ENCODE measurements at places on chromosomes 7 and 10. TPM values are rescaled to one million over a fixed set of nuclear protein-coding genes. Genes with fewer than 3 reads are reported as not detected.

DNA sequence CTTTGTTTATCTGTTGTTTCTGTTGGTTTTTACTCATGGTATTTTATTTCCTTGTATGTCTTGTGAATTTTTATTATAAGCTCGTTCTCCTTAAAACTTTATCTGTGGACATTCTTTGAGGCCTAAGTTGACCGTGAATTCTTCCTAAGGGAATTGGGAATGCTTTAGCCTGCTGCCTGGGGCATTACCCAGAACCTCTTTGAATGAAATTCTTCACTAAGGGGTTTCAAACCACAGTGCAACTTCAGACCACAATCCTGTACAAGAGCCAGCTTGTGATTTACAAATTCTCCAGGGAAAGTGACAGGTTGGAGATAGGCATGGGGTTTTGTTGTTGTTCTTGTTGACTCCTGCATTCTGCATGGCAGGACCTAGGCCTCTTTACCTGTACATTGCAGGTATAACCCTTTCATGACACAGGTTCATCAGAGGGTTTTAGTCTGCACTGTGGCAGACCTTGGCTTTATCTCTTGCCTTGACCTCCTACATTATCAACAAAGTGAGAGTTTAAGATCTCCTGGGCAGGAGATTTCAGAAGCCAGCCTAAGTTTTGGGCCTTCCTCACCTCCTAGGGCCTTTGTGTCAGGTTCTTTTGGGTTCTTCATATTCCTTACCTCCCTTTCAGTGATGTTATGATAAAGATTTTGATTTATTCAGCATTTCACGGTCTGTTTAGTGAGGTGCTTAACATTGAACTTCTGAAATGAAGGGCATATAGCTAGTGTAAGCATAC is 70.2 kb downstream of the ABCC2 start:
- DNase-seq = no peak

DNA sequence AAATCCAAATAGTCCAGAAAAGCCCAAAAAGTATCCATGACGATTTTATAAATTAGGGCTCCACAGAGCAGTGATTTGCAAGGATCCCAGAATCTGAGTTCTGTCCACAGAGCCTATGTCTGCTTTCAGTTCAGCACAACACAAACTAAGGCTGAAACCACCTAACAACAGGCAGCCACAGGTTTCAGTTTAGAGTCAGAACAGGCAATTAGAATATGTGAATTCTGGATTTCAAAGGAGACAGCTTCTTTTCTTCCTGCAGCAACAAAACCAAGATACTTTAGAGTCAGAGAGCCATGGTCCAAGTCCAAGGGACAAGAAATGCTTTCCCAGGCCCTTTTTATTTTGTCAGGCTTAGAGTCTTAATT is 23.6 kb downstream of the IFIT3 start:
- no peak for DNase-seq

Gene XRCC2
- polyA plus RNA-seq = 3.4 TPM

DNA sequence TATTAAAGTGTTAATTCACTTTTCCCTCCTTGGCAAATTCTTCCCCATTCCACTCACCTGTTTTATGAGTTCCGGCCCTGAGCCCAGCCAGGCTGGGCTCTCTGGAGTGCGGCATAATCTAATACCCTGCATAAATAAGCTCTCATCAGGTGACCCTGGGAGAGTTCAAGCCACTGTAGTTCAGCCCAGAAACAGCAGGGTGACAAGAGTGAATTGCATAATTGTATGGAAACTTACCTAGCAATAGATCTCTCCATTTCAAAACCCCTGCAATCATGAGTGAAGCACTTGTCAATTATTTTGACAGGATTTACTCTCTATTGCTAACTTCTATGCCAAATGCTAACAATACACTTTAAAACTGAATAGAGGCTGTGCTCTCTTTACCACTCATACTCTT is 94.7 kb downstream of the OSBPL3 start:
- DNase-seq = no peak

DNA sequence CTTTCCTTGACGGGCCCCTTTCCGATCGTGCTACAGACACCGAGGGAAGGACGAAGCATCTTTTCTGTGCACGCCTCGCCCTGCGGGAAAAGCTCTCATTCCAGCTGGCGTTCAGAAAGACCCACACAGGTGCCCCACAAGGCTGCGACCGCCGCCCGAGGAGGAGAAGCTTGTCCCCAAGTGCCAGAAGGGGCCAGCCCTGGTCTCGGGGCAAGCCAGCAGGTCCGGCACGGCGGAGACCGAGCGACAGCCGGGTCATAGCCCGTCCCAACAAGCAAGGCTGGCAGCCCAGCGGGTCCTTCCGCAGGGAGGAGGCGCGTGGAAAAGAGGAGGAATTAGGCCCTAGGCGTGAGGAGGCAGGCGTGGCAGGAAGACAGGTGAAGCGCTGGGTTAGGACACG is 62.7 kb downstream of the TNRC18 start:
- no peak for DNase-seq

Gene NAT16
- polyA plus RNA-seq = 0.64 TPM

Gene PLXDC2
- polyA plus RNA-seq = 2.5 TPM

DNA sequence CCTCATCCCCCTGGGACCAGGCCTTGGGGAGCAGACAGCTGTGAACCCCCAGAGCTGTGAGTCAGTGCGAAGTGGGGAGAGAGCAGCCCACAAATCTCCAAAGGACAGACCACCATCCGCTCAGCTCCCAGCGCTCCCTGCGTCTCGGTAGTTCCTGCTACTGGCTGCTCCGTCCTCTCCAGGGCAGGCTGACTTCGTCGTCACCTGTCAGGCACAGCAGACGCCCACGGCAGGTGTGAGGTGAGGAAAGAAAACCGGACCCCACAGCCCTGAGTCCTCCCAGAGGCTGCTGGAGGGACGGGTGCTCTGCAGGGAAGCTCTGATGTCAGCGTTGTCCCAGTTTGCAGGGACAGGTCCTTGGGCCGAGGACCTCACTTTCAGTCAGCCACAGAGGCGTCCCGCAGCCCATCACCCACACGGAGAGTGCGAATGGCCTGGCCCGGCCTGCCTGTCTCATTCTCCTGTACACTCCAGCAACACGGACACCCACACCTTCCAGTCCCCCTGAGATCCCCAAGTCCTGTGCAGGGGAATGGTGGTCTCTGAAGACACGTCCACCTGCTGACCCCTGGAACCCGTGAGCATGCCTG is 95.2 kb downstream of the DNAJB6 start:
- DNase-seq = no peak

- DNase-seq = peak; percentile 30
Measured at GRCh38 chr7:127536741-127537140, 48.7 kb downstream of the GCC1 start.

DNA sequence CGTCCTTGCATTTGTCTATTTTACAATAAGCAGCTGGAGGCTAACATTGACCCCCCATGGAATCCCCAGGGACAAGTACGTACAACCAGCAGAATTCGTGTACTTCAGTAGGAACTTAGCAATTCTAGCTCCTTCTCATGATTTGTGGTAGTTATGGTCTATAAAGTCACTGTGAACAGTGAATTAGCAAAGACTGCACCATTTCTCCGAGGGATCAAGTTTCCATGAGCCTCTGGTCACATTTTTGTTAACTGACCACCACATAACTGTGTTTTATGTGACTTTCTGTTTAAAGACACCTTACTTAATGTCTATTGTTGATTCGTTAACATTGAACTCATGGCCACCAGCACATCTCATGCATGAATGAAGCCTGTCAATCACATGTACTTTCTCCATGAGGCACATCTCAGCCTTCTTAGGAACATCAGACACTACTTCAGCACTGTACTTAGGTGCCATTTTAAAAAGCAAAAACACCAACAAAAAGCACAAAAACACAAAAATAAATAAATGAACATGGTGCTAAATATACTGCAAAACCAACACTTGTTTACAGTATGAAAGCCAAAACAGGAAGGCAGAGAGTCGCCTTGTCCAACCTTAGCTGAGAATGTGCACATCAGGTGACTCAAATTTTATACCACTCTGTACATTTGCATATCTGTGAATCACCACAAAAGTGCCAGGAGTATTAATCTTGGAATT is 9.0 kb upstream of the UCN3 start:
- DNase-seq = no peak

- no peak for DNase-seq
Measured at GRCh38 chr10:95278061-95278988, 12.5 kb downstream of the PDLIM1 start.

DNA sequence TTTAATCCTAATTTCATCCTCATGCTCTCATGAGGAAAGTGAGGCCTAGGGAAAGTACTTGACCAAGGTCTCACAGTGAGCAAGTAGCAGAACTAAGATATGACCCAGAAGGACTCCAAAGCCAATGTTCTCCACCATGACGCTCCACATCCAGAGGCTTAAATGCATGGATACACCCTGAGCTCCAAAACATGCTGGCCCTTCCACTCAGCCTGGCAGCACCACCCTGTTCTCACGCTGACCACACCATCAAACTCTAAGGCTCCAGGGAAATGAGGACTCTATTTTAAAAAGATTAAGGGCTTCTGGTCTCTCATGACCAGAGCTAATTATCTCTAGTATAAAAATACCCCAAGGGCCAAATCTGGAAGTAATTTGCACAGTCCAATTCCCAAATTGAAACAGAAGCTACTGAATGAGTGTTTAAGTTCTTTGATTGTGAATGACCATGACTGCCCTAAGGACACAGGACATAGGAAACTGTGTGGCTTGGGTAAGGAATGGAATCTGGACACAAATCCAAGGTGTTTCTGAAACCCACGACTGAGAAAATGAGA is 71.1 kb upstream of the ABLIM1 start:
- DNase-seq = peak; percentile 67

DNA sequence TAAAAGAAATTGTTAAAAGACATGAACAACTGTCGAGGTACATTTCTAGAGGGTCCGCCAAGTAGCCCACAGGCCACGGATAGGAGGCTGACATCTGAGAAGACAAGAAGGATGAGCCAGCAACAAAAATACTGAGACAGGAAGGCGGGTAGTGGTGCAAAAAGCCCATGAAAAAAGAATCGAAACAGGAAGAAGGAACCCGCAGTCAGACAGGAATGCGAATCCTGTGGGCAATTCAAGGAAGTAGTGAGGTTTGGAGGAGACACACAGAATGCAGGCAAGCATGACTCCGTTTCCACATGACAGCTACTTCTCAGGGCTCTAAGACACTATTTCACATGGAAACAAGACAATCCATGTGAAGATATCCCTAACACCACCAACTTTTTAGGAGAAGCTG is 125.2 kb downstream of the DOCK4 start:
- no peak for DNase-seq

Gene SFMBT2
- polyA plus RNA-seq = 0.20 TPM

Gene AIFM2
- polyA plus RNA-seq = 9.4 TPM

GRCh38 chr7:121517591-121517990 is 121.5 kb upstream of the FAM3C start:
- no peak for DNase-seq

- DNase-seq = no peak
Measured at GRCh38 chr10:98349508-98349922, 65.5 kb downstream of the PYROXD2 start.

GRCh38 chr10:58641095-58641531 is 128.4 kb downstream of the BICC1 start:
- DNase-seq = peak; percentile 20

Gene HYAL4
- not detected for polyA plus RNA-seq

- DNase-seq = no peak
Measured at GRCh38 chr10:65710306-65710705, 1215.5 kb upstream of the LRRTM3 start.

Measured in SK-N-SH (cell line).